ENCODE measurements at places on chromosomes 4 and X. TPM values are rescaled to one million over a fixed set of nuclear protein-coding genes. Genes with fewer than 3 reads are reported as not detected.
A peak's percentile ranks its signal among the peaks of the same experiment; 100 is the strongest.

The HOPX gene
- 0.63 TPM for total RNA-seq

The FAM3A gene
- total RNA-seq = 65.1 TPM

The CLNK gene
- total RNA-seq = not detected

The NUP62CL gene
- total RNA-seq = not detected

The FMR1NB gene
- not detected for total RNA-seq

The EDA2R gene
- total RNA-seq = 3.5 TPM

The PPP2R2C gene
- total RNA-seq = under 0.01 TPM

GRCh38 chr4:76458825-76459224 is 23.8 kb downstream of the SHROOM3 start:
- H3K27me3 ChIP-seq = no peaks in the 10 kb centered on the region
- no peak overlapping the region for H3K4me3 ChIP-seq
- H3K4me1 ChIP-seq = peaks cover 9% of the 10 kb centered on the region
- H3K27ac ChIP-seq = no peak overlapping the region
- DNase-seq = no peak
- H3K36me3 ChIP-seq = peaks cover 4% of the 10 kb centered on the region

GRCh38 chrX:54540289-54540688 is 10.3 kb downstream of the GNL3L start:
- DNase-seq = no peak
- no peaks in the 10 kb centered on the region for H3K27me3 ChIP-seq
- no peak overlapping the region for H3K4me3 ChIP-seq
- no peaks in the 10 kb centered on the region for H3K36me3 ChIP-seq
- no peaks in the 10 kb centered on the region for H3K4me1 ChIP-seq
- H3K27ac ChIP-seq = no peak overlapping the region

- no peaks in the 10 kb centered on the region for H3K27me3 ChIP-seq
- no peaks in the 10 kb centered on the region for H3K36me3 ChIP-seq
- H3K27ac ChIP-seq = no peak overlapping the region
- no peak overlapping the region for H3K4me3 ChIP-seq
- DNase-seq = no peak
- H3K4me1 ChIP-seq = no peaks in the 10 kb centered on the region
Measured at GRCh38 chr4:167602157-167602556, 367.9 kb upstream of the SPOCK3 start.

- no peaks in the 10 kb centered on the region for H3K27me3 ChIP-seq
- no peak overlapping the region for H3K27ac ChIP-seq
- H3K36me3 ChIP-seq = no peaks in the 10 kb centered on the region
- no peak for DNase-seq
- no peak overlapping the region for H3K4me3 ChIP-seq
Measured at GRCh38 chr4:92182006-92182735, 121.6 kb upstream of the GRID2 start.

GRCh38 chrX:22056235-22056634 is 24.1 kb downstream of the PHEX start:
- no peaks in the 10 kb centered on the region for H3K4me1 ChIP-seq
- H3K27ac ChIP-seq = no peak overlapping the region
- no peak overlapping the region for H3K4me3 ChIP-seq
- H3K36me3 ChIP-seq = no peaks in the 10 kb centered on the region

GRCh38 chr4:107893171-107894137 is 37.9 kb upstream of the CYP2U1 start:
- H3K27ac ChIP-seq = no peak overlapping the region
- DNase-seq = no peak
- H3K4me1 ChIP-seq = peaks cover 21% of the 10 kb centered on the region
- no peaks in the 10 kb centered on the region for H3K36me3 ChIP-seq
- no peaks in the 10 kb centered on the region for H3K27me3 ChIP-seq

DNA sequence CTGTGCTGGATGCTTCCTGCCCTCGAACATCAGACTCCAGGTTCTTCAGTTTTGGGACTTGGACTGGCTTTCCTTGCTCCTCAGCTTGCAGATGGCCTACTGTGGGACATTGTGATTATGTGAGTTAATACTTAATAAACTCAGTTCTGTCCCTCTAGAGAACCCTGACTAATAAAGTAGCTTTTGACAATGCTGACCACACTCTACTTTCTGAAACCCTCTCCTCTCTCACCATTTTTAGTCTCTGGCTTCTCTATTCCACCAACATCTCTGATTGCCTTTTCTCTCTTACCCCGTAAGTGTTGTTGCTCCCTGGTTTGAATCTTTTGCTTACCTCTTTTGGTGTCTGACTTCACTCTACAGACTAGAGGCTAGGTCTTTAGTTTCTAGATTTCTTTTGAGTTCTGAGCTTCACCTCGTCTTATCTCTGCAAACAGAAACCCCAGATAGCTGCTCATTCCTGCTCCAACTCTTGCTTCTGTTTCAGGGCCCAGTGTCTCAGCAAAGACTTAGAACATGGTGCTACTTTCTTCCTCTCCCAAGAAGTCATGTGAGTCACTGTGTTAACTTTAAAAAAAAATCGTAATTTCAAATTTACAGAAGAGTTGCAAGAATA is 11.4 kb downstream of the TMSB4X start:
- H3K27ac ChIP-seq = no peak overlapping the region
- DNase-seq = no peak
- H3K4me3 ChIP-seq = no peak overlapping the region
- no peaks in the 10 kb centered on the region for H3K27me3 ChIP-seq

DNA sequence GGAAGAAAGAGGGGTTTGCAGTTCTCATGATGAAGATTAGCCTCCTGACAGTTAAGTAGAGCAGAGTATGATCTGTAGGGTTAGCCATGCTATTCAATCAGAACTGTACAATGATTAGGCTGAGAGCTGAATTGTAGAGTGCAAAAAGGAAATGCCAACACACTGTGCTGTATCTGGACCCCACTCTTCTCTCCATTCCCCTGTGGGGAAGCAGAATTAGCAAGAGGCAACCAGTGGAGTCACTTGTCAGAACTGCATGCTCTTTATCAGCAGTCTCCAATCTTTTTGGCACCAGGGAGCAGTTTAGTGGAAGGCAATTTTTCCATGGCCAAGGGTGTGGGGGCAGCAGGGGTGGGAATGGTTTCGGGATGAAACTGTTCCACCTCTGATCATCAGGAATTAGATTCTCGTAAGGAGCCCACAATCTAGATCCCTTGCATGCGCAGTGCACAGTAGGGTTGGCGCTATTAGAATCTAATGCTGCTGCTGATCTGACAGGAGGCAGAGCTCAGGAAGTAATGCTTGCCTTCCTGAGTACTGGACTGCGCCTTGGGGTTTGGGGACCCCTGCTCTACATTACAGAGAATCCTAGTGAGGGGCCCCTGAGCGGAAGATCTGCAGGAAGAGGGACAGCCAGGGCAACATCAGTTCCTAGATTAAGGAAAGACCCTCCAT is 19.4 kb downstream of the TBC1D9 start:
- H3K27me3 ChIP-seq = no peaks in the 10 kb centered on the region
- no peak overlapping the region for H3K4me3 ChIP-seq
- no peak for DNase-seq
- no peak overlapping the region for H3K27ac ChIP-seq
- H3K36me3 ChIP-seq = no peaks in the 10 kb centered on the region

GRCh38 chr4:78960926-78961325 is 21.7 kb upstream of the PAQR3 start:
- H3K4me3 ChIP-seq = no peak overlapping the region
- H3K36me3 ChIP-seq = no peaks in the 10 kb centered on the region
- H3K4me1 ChIP-seq = no peaks in the 10 kb centered on the region
- H3K27me3 ChIP-seq = no peaks in the 10 kb centered on the region
- peak overlapping the region; percentile 86 for H3K27ac ChIP-seq
- no peak for DNase-seq

DNA sequence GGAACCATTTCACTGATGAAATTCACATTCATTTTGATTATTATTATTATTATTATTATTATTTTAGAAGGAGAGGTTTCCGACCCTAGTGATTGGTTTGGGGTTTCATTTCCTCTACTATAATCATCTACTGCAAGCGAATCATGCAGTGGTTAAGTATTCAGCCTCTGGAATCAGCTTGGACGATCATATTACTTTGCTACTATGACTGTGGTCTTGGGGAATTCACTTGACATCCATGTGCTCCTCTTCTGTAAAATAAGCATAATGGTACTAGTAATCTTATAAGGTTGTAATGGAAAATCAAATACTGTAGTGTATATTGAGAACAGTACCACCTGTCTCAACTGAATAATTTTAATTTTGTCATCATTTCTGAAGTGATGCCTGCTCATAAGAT is 132.1 kb upstream of the SLC4A4 start:
- no peak for DNase-seq
- no peaks in the 10 kb centered on the region for H3K27me3 ChIP-seq
- H3K36me3 ChIP-seq = no peaks in the 10 kb centered on the region
- no peak overlapping the region for H3K4me3 ChIP-seq
- no peak overlapping the region for H3K27ac ChIP-seq
- H3K4me1 ChIP-seq = no peaks in the 10 kb centered on the region

DNA sequence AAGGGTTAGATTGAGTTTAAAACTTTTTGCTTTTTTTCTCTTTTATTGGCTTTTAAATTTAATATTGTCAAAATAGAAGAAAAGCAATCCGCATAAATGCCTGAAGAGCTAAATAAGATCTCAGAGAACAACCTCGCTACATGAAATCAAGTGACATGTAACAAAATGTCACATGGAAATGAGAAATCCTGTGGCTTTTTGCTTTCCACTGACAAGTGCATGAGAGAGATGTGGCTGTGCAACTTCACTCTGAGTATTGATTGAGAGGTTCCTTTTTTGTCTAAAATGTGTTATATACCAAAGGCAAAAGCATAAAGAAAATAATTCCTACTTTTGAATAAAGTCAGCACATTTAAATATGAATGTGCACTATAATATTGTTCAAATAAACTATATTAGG is 263.5 kb downstream of the MAPK10 start:
- H3K27ac ChIP-seq = no peak overlapping the region
- H3K4me3 ChIP-seq = no peak overlapping the region
- H3K27me3 ChIP-seq = no peaks in the 10 kb centered on the region
- no peaks in the 10 kb centered on the region for H3K4me1 ChIP-seq
